Stimulated activated CD8-positive, alpha-beta memory T cell treated with anti-CD3 and anti-CD28 coated beads, Interleukin-2, amount 100 ng/mL, for 48 hours (primary cell): ENCODE measurements at places on chromosomes 3 and 15.

GRCh38 chr3:30581067-30581585, 25.3 kb upstream of the TGFBR2 start:
- no peak for DNase-seq

DNA sequence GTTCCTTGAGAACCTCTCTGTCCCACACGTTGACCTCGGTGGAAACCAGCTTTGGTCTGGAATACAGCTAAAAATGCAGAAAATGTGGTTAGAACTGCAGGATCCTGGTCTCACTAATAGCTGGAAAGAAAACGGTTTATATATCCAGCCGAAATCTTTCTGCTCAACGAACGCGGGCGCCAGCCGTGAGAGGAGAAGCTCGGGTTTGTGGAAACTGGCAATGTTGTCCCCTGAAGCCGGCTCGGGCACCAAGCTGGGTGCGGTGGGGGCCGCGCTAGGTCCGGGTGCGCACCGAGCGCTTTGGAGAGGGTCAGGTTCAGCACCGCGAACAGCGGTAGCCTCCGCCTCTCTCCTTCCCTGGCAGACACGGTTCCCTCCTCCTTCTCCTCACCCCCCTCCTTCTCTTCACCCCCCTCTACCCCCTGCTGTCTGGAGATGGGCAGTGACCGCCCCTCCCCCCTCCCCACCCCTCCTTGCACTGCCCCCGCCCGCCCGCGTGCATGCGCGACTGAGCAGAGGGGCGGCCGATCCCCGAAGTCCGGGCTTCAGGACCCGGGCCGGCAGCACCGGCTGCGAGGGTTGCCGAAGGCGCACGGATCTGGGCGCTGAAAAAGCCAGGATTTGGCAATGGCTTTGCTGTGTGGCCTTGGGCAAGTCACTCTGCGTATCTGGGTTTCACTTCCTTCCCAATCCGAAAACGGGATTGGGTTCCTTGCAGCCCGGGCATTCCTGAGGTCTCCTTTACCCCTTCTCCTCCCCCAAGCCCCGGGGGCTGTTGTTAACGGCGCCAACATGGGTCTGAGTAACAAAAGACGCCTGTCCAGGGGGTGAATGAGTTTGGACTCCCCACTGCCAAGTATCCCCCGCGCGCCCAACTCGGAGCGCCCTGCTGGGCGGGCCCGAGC, at the start of gene SKOR1:
Gene SKOR1, plus strand, starts transcription at position 534 of the 905 bp plus-strand sequence. Its CDS starts 94 bp downstream, at position 628.
- DNase-seq = no peak

DNA sequence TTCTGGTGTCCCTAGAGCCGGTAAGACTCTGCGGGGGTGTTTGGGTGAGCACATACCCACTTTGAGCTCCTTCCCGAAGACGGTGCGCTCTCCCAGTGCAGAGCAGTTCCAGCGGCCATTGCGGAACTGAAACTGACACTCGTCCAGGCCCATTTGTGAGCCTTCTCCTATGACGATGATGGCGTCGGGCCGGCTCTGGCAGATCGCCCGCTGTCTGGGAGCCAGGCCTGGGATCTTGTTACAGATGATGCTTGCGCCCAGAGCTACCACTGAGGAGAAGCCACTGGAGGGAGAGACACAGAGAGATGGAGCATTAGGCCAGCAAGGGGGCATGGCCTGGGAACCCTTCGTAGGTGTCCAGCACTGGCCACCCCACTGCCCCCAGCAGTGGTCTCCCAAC, 5.0 kb downstream of the WNT7A start:
- DNase-seq = no peak

DNA sequence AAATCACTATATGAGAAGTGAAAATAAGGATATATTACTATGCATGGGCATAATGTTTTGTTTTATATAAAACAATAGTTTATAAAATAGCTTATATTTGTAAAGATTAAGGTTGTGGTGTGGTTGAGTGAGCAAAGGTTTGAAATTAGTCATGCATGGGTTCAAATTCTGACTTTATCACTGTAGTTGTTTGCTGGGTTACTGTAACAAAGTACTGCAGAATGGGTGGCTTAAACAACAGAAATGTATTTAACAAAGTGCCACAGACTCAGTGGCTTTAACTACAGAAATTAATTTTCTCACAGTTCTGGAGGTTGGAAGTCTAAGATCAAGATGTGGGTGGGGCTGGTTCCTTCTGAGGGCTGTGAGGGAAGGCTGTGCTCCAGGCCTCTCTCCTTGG, 184.8 kb upstream of the THRB start:
- DNase-seq = no peak

- no peak for DNase-seq
Observed at GRCh38 chr3:45940004-45940780, 3.1 kb upstream of the CXCR6 start.

DNA sequence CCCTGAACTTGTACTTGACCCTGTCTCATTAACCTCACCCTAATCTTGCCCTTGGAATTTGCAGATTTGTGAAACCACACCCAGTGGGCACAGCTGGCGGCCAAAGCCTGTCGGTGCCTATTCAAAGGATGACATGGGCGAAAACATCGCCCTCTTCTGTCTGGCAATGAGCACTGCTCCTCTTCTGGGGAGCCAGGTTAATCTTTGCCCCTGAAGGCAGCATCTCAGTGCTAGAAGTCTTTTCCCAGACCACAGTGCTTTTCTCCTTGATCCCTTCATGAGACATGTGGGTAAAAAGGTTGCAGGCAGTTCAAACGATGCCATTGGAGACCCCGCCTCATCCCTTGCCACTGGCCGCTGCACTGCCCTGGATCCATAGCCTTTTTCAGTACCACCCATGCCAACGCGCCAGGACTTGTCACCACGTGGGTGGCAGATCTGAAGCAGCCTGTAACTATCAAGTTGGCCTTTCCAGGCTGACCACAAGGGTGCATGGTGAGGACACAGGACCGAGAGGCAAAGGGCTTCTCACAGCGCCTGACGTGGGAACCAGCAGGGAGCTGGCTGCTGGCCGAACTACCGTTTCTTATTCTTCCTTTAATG, 6.5 kb upstream of the DNASE1L3 start:
- peak; percentile 37 for DNase-seq

DNA sequence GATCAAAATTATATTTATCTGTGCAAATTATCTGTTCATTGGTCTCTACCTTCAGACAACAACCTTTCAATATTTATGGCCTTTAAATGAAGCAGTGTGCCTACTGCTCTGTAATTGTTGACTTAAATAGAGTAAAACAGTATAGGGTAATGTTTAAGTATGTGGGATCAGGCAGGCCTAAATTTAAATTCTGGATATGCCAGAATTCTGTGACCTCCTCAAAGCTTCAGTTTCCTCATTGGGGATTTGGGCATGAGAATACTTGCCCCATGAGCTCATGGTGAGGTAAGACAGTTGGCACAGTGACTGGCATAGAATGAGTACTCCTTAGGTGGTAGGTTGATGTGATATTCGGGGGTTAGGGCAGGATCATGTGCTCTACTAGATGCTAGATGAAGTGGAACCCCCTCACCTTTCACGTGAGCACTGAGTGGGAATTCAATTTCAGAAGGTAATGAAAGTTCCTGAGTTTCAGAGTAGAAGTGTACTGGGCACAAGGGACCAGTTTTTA, 14.9 kb downstream of the ARL8B start:
- no peak for DNase-seq

DNA sequence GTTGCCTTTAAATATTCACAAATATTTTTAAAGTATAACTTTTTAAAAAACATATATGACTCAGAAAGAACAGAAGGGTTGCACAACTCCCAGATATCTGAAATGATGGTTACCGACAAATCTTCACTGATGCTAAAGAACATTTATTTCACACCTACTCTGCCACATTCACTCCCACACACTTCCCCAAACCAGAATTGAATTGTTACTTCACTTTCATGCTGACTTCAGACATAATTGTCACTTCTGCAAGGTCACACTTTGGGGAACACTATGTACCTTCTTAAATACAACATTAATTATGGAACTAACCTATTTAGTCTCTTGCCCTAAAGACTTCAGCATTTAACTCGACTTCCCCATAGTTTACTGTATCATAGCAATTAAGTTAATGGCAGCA, 795.1 kb downstream of the FHIT start:
- DNase-seq = no peak

- DNase-seq = no peak
Observed at GRCh38 chr15:23548071-23548470, 17.4 kb upstream of the MKRN3 start.
